ENCODE measurements at places on chromosomes 4 and X.
A peak's percentile ranks its signal among the peaks of the same experiment; 100 is the strongest.

DNA sequence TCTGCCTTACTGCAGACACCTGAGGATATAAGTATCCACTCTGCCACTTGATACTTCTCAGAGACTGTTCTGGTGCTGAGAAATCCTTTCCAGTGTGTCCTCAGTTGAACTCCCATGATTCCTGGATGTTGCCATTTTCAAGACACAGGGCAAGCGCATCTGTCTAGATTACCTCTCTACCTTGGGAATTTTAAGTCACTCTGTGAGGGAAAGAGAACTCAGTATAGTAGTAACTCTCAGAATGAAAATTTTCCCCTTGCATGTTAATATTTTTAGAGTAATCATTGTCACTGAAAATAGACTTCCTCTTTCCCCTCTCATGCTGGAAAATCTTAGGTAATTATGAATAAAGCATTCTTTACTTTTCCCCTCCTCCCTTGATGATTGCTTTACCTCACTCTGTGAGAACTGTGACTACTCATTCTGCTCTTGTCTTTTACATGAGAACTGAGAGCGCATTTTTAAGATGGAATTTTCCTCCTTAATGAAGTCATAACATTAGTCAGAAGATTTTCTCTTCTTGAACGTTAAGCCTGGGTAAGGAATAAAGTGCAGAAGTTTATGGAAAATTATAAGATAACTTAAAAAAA, 45.0 kb downstream of the TET2 start:
- DNase-seq = peak; percentile 72

GRCh38 chr4:40283968-40284367, 51.2 kb upstream of the CHRNA9 start:
- no peak for DNase-seq

DNA sequence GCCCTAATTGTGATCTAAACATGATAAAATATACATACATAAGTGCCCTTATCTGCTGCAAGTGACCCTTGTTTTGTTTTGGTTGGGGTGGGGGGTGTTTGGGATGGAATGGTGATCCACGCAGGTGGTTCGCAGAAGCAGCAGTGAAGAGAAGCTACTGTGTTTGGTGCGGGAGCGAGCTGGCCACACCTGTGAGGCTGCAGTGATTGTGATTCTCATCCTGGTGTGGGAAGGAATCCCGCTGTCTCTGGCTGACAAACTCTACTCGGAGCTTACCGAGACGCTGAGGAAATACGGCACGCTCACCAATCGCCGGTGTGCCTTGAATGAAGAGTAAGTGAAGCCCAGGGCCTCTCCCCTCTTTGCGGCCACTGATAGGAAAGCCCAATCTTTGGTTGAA, 96.8 kb downstream of the TET2 start:
- DNase-seq = no peak

DNA sequence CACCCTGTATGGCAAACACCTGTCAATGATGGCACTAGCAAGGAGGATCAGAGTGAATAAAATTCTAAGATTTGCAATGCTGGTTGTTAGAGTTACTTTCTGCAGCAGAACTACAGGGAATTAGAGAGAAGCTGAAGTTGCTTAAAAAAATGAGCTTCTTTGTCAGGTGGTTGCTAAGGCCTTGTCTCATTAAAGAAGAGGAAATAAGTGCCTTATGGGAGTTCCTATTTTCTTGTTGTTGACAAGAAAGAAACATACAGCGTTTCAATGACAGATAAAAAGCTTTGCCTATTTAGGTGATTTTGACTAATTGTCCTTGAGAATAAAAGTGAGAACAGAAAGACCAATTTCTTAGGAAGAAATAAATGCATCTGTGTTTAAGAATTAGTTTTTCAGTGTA, 106.0 kb upstream of the ARHGAP24 start:
- no peak for DNase-seq

- DNase-seq = no peak
Measured at GRCh38 chr4:92175250-92175649, 128.5 kb upstream of the GRID2 start.

GRCh38 chr4:144174401-144175067, 34.0 kb upstream of the GYPA start:
- peak; percentile 59 for DNase-seq
